ENCODE measurements at places on chromosomes 7 and 10.

DNA sequence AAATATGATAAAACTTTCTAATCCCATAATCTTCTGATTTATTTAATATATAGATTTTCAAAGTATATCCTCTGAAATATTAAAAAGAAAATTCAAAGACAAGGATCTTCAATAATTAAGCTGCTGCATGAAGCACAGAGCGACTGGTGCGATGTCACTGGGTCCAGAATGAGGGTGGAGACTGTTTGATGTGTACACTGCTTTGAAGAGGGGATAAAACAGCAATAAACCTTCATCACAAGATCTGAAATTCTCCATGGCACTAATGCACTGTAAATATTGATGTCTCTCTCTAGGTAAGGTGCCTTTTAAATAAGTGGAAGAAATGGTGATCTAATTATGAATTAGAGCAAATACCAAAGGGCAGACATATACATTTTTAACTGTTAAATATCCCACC is 337.8 kb downstream of the PARD3 start:
- no peak for DNase-seq

DNA sequence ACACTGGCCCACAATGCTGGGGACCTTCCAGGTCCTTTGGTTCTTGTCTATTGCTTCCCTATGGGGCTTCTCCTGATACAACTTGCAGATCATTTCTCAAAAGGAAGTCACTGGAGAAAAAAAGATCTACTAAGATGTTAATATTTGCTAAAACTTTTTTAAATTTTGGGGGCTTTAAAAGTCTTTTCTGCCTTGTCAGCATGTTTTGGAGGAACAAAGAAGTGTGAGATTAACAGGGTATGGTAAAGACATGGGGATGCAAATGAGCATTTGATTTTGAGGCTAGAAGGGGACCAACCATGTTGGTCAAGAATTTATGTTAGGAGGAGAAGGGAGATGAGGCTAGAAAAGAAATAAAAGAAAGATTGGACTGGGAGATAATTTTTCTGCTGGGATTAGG is 515.4 kb downstream of the HTR7 start:
- no peak for DNase-seq

DNA sequence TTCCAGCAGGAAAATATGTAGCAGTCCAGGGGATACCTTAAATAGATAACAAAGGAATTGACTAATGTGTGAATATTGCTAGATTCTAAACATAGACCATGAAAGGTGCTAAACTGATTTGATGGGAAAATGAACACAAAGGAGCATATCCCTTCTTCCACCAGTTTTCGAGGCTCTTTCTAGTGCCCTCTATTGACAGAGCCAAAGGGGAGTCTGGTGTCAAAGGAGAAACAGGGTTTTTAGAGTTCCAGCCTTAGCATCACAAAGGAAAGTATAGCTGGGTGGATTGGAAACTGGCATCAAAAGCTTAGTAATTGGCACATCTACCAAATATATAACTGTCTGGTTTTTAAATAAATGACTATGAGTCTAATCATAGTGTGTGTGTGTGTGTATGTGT is 636.8 kb downstream of the ETV1 start:
- no peak for DNase-seq

DNA sequence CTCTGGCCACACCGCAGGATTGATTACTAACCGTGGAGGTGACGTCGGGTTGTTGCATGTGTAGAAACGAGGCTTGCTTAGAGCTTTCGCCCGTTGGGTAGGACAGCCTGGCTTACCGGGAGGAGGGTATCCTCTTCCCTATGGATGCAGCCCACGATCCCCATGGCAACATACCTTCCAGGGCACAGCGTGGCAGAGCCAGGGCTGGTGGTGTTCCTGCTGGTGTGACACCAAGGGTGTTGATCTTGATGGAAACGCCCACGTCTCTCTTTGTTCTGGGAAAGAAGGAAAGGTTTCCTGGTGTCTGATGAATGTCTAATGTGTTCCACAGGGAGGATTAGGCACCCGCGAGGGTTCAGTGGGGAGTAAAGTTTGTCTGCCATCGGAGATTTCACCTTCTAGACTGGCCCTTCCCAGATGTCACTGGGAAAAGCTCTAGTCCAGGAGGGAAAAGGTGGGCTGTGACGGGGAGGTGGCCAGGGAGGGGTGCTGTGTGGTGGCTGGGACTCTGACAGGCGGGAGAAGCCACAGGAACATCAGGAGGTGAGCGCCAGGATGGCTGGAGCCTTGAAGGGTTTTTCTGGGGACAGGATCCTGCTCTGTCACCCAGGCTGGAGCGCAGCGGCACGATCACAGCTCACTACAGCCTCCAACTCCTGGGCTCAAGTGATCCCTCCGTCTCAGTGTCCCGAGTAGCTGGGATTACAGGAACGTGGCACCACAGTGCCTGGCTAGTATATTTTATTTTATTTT is 102.1 kb downstream of the CUX1 start:
- no peak for DNase-seq

DNA sequence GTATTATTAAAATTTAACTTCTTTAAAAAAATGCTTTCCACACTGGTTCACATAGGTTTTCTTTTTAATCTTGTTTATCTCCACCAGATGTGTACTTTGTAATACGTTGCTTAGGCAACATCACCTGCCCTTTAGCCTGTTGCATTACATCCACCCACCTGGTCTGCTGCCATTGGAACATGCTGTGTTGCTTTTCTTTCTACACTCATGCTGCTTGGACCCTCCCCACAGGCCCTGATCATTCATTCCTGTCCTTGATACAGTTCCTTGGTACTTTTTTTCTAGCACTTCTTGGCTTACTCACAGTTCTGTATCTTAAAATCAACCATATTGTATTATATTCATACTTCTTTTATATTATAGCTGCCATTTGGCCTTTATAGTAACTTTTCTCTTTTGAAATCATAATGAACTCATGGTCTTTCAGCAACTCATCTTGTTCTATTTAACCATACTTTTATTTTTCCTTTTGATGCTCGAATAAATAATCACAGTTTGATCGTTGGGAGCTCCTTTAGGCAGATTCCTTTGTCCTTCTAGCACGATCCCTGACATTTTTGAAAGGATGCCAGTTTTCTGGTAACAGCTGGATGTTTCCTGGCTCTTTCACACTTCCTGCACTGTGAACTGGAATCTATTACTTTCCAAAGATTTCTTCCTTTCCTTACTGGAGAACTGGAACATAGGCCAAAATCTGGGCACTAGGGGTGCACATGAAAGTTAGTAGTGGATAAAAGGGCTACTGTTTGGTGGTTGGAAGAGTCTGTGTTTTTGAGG is 125.1 kb downstream of the CDK14 start:
- peak; percentile 33 for DNase-seq

GRCh38 chr10:98272656-98273055 is 4.7 kb upstream of the LOXL4 start:
- no peak for DNase-seq

DNA sequence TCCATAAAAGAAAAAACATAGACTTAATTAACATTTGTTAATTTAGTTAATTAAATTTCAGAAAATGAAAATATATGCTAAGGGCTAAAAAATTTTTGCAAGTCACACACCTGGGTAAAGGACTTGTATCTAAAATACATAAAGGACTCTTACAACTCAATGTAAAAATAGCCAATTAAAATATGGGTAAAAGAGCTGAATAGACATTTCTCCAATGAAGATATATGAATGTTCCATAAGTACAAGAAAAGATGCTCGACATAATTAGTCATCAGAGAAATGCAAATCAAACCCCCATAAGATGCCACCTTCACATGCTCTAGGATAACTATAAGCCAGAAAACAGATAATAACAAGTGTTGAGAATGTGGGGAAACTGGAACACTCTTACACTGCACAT is 144.4 kb upstream of the NOBOX start:
- DNase-seq, result no peak

DNA sequence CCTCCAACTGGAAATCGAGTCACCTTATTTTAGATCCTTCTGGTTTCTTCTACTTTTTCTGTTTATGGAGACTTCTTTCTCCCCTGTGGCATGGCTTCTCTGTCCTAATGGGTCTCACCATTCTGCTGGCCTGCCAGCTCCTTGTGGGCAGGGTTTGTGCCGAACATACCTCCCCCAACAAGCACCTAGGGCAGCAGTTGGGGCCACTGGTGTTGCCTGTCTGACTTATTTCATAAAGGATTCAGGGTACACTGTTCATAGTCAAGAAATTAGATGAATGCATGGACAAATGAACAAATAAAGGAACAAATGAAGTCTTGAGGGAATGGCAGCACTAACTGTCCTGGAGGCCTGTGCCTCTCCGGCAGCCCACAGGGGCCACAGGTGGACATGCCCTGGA is 55.6 kb upstream of the DOCK1 start:
- DNase-seq, result no peak

GRCh38 chr10:81108516-81109199 is 571.0 kb downstream of the SH2D4B start:
- DNase-seq, result no peak

DNA sequence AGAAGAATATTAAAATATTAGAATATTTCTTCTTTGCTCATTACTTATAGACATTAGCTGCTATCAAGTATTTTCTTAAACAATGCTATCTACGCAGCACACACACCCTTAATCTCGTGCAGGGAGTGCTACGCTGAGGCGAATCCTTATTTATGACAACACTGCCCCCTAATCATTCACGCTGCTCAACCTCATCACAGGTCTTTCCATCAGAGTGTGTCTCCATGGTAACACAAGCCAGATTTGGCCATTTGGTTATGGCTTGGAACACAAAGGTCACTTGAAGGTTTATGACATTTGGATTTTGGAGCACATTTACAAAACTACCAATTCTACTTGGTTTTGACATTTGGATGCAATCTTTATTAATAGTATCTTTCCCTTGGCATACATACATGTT is 45.4 kb upstream of the MYO3A start:
- no peak for DNase-seq

- no peak for DNase-seq
Observed at GRCh38 chr10:46096446-46096845, 50.4 kb upstream of the MSMB start.

DNA sequence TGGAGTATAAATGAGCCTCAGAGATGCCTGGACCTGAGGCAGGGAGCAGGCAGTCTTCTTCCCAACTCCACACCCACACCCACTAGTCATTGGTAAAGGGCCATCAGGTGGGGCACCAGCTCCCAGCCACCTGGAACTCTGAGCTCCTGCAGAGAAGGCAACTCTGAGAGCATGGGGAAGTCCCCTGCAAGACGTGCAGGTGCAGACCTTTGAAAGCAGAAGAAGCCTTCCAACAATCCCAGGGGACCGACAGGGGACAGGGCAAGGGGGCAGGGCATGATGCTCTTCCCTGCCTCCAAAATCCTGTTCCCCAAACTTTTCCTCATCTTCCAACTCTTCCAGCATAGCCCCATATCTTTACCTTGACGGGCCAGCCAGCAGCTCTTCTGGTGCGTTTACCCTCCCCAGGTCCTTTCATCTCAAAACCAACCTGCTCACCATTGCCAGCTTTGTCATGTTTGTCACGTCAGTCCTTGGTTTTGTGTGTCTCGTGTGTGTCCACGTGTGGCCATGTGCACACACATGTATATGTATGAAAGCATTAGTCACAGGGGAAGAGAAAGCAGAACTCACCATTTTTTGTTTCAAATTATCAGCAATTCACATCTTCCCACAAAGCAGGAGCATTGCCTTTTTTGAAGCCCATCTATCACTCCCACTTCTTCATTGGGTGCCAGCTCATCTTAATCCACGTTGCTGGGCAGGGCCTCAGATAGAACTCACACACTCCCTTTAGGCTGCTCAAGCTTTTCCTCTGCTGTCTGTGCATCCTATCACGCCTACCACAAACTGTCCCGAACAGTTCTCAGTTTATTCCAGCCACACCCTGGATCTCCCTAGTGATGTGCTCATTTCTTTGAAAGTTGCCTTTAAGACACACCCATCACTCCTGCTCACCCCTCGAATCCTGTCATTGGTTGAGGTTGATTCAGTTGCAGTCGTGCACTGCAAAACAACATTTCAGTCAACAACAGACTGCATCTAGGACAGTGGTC is 41.0 kb upstream of the AMPH start:
- DNase-seq, result no peak

- no peak for DNase-seq
Observed at GRCh38 chr7:152395112-152395511, 40.7 kb downstream of the KMT2C start.

DNA sequence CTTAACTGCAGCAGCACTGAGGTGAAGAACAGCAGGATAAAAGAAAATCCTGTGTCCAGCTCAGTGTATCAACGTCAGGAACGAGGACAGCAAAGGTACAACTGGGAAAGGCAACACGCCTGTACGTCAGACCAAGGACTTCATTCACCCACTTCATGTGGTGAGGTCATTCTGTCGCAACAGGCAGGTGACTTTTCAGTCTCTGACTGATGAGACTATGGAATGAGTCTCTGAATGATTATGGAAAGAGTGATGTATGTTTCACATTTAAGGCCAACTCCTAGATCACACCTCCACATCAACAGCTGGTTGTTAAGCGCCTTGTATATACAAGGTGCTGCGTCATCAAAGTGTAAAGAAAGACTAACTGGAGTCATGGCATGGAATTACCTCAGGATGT is 297.6 kb upstream of the SP8 start:
- no peak for DNase-seq

GRCh38 chr10:50634479-50634878 is 10.7 kb upstream of the SGMS1 start:
- no peak for DNase-seq

GRCh38 chr7:3146571-3147226 is 103.0 kb upstream of the CARD11 start:
- DNase-seq, result no peak

DNA sequence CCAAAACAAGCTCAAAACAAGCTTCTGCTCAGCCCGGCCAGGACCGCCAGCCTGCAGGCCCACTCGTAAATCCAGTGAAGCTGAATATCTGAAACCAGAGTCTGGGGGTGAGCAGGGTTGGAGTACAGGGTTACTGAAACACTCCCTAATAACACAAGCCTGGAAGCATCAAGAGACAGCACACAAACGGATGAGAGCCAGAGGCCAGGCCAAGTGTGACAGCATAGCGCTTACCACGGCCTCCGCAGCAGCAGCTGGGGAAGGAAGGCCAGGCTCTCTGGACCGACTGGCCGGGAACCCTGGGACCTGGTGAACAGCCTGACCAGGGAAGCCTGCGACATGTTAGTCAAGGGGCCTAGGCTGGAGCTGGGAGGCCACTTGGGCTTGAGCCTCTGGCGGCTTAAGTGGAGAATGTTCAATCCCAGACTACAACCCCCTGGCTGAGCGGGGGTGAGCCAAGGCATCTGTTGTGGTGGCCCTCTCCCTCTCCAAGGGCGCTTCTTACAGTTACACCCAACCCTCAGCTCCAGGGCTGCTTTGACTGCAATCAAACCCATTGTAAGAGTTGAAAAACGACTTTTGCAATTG is 21.7 kb upstream of the RNF32 start:
- no peak for DNase-seq

DNA sequence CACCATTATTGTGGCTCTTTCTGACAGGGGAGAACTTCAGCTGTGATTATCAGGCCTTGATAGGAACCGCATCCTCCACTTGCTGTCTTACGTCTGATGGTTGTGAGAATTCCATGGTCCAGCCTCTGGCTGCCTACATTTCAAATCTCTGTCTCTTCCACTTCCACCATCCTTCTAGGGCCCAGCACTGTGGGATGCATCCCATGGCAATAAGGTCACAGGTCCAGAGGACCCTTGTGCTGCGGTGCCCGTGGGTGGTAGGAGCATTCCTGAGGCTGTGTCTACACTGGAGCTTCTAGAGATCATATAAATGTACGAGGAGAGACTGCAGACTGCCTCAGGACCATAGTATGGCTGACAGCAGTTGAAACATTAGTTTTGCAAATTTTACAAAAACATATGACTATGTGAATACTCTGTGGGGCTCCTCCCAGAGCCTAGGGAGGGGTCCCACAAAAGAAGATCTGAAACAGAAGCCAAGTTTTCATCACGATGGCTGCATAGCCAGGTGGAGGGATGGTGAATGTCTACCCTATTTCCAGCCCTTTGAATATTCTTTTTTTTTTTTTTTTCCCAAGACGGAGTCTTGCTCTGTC is 11.8 kb downstream of the CALML3 start:
- no peak for DNase-seq

All from AG08396 (cell line).